ENCODE measurements at places on chromosomes 3 and 15.
A peak's percentile ranks its signal among the peaks of the same experiment; 100 is the strongest.

DNA sequence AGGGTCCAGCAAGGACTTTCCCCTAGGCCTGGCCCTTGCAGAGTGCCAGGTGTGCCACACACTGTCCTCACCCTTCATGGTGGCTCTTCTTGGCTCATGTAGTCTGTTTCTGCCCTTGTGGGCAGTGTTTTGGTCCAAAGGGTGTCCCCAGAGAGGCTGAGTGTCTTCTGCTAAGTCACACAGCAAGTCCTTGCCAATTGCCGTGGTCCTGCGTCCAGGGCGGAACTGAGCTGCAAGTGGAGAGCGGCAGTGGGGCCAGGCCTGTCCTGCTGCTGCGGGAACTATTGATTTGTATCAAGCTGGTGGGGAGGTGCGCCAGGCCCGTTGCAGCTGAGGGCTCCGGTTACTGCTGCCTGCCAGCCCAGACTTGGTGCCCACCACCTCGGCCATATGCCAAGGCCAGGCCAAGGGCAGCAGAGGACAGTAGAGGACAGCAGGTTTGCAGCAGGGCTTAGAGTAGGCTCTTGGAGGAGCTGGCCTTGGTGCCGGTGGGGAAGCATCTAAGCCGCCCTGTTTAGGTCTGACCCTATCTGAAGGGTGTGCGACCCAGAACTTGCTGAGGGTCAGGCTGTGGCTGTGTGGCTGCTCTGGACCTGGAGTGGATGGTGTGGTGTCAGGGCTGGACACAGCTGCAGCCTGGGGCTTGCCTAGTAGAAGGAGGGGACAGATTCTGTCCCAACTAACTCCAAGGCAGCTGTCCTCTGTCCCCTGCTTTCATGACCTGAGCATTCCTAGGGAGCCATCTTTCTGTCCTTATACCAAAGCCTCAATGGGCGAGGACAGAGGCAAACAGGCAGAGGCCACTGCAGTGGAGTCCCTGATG is 4.5 kb downstream of the AMIGO3 start:
- no peak for DNase-seq

- DNase-seq, result peak; percentile 7
Measured at GRCh38 chr3:53794597-53794996, 51.6 kb downstream of the CHDH start.

DNA sequence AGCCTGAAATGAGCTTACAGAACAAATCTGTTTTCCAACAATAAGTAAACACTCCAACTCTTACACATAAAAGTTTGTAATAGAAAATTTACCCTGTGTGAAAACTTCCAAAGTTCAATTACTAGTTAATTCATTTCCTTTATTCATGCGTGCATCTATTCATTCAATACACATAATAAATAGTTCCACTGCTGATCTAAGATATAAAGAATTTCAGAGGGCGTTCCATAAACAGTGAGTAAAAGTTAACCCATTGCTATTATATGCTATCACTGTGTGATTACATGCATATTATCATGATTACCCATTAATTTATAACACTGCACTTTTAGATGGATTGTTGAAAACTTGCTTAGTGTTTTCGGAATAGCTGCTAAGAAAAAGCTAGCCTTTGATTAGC is 36.2 kb upstream of the CFAP20DC start:
- no peak for DNase-seq

DNA sequence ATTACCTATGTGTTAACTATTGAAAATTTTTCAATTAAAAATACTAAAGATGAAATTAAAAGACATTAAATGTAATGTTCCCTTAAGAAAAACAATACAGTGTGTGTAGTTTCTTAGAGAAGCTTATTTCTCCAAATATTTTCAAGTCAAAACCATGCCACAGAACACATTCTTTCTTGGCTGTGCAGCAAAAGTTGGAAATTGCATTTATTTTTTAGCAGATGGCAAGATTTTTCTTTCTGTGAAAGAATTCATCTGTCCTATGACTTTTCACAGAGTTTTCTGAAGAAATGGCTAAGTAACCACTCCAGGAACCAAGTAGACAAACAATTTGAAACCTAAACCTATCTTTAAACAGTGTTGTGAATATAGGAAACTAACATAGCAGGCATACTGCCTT is 47.2 kb downstream of the IMPG2 start:
- no peak for DNase-seq

GRCh38 chr3:17322106-17322793 is 420.2 kb downstream of the TBC1D5 start:
- no peak for DNase-seq

DNA sequence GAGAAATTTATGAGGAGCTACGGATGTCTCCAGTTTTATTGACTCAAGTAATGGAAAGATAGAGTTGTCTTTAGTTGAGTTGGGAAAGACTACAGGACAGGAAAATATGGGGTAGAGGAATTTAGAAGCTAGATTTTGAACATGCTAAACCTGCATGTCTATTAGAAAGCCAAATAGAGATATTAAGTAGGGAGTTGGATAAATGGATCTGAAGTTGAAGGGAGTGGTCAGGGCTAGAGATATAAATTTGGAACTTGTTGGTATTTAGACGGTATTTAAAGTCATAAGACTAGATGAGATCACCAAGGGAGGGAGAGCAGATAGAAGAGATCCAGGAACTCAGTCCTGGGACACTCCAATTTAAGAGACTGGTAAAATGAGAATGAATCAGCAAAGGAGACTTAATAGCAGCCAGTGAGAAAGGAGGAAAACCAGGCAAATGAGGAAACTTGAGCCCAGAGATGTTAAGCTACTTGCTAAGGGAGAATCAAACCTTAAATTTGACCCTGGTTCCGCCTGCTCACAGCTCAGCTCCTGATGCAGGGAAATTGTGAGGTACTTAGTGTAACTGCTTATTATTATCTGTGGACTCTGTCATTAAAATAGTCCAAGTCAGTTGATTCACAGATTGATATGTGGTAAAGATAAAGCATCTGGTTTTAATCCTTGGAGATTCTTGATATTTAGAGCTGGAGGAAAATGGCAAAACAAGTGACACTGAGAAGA is 35.8 kb downstream of the ABI3BP start:
- DNase-seq, result peak; percentile 32

DNA sequence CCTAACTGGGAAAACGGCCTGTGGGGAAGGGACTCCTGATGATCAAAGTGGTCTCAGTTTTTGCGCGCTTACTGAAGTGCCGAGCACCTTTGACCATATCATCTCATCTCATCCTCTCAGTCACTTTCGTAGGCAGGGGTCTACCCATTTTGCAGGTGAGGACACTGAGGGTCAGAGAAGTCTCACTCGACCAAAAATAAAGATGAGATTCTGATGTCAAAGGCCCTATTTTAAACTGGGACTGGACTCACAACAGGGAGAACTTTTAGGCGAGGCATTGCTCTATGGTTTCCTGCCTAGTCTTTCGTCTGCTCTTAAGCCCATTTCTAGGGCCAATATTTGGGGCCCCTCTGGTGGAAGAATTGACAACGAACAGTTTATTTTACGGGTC is 830 bp downstream of the SLC6A11 start:
- DNase-seq, result no peak

DNA sequence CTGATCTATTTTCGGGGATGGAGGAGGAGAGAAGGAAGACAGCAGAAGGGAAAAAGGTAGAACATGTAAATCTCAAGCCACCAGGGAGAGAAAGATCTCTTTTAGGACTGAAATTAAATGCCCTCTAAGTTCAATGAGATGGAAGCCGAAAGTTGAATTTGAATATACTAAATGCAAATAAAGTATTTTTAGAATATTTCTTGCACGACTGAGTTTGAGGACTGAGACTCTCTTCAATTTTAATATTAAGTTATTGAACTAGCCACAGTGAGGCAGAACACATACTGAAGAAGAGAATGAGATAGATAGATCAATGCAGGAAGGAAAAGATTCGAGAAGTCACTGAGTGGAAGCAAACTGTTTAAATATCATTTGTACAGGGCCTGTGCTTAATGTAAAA is 399.9 kb upstream of the CBLB start:
- DNase-seq, result no peak

- no peak for DNase-seq
Measured at GRCh38 chr15:72389231-72389630, 8.9 kb upstream of the TMEM202 start.

DNA sequence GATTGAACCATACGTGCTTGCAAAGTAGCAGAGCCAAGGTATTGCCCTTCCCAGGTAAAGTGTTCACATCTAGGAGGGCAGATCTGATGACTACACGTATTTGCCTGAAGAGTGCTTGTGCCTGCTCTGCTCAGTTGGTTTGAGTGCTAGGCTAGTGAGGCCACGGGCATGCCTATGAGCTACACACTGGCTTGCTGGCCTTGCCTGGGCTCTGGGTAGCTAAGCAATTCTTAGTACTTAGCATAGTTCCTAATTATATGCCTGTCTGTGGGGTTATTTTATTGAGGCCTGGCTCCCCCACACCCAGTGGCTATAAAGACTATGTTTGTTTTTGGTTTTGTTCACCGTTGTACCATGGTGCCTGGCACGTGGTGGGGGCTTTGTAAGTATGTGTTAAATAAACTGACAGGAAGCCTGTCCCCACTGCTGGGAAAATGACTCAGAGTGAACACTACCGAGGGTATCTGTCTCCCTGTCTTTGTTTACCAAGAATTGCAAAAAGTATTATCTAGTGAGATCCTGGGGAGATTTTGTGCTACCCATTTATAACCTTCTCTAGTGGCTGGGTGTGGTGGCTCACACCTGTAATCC is 72.1 kb upstream of the ETV5 start:
- no peak for DNase-seq

GRCh38 chr3:78846718-78847117 is 921.1 kb downstream of the ROBO1 start:
- DNase-seq, result peak; percentile 52

GRCh38 chr15:88982304-88982945 is 69.2 kb upstream of the MFGE8 start:
- DNase-seq, result peak; percentile 22

GRCh38 chr3:9701006-9701405 is 2.6 kb upstream of the CPNE9 start:
- no peak for DNase-seq

GRCh38 chr3:30332196-30333021 is 274.0 kb upstream of the TGFBR2 start:
- DNase-seq, result no peak

- peak; percentile 52 for DNase-seq
Measured at GRCh38 chr3:110697961-110698360, 373.7 kb upstream of the NECTIN3 start.

GRCh38 chr15:36579792-36580431 is 486 bp downstream of the CDIN1 start:
- no peak for DNase-seq

Data from HCEC 1CT (cell line).